Gastroesophageal sphincter (tissue), 4 donors: ENCODE measurements at places on chromosomes 13 and 19.

GRCh38 chr13:108368250-108368905, 98.9 kb downstream of the TNFSF13B start:
- ATAC-seq = no peak

GRCh38 chr19:13025819-13026456, 30.7 kb downstream of the NFIX start:
- no peak for ATAC-seq

DNA sequence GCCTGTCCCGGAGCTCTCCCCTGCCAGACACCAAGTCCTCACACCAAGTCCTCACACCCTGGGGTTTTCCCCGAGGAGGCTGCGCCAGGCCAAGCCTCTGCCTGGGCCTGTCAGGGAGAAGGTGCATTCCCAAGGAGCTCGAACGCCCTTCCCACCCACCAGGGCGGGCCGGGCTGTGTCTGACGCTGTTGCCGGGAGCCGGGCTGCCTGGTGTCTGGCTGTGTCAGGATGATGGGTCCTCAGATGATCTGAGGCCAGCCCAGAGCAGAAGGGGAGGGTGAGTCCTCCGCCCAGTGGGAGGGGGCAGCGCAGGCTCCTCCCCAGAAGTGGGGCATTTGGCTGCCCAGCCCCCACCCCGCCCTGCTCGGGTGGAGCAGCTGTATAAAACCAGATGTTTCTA, 2.3 kb upstream of the HAS1 start:
- ATAC-seq = peak; percentile 88

DNA sequence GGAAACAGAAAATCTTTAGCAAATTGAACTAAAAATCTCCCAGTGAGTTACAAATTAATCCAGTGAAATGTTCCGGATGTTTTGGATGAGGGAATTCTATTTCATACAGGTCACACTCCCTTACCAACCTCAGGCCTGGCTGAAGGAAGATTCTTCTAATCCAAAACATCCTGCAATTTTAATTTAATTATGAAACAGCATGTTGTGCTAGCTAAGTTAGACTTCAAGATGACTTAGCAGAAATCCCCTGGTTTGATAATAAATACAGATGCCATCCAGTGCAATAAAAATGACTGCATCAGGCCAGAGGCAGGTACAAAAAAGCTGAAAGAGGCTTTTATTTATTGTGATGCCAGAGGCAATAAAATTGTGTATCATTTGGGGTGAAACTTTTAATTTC, 96.7 kb upstream of the CLDN10 start:
- no peak for ATAC-seq

- ATAC-seq = no peak
Measured at GRCh38 chr13:79803989-79804388, 323.0 kb downstream of the NDFIP2 start.

- ATAC-seq = no peak
Measured at GRCh38 chr19:30671367-30671619, 299.1 kb downstream of the ZNF536 start.

DNA sequence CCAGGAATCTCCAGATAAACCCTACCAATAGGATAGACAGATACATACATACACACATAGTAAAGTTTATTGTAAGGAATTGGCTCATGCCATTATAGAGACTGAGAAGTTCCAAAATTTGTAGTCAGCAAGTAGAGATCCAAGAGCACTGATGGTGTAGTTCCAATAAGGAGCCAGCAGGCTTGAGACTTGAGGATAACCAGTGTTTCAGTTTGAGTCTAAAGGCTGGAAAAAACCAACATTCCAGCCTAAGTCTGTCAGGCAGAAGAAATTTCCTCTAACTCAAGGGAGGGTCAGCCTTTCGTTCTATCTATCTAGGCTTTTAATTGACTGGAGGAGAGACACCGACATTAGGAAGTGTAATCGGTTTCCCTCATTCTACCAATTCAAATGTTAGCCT, 110.2 kb upstream of the TSHZ3 start:
- ATAC-seq = no peak

DNA sequence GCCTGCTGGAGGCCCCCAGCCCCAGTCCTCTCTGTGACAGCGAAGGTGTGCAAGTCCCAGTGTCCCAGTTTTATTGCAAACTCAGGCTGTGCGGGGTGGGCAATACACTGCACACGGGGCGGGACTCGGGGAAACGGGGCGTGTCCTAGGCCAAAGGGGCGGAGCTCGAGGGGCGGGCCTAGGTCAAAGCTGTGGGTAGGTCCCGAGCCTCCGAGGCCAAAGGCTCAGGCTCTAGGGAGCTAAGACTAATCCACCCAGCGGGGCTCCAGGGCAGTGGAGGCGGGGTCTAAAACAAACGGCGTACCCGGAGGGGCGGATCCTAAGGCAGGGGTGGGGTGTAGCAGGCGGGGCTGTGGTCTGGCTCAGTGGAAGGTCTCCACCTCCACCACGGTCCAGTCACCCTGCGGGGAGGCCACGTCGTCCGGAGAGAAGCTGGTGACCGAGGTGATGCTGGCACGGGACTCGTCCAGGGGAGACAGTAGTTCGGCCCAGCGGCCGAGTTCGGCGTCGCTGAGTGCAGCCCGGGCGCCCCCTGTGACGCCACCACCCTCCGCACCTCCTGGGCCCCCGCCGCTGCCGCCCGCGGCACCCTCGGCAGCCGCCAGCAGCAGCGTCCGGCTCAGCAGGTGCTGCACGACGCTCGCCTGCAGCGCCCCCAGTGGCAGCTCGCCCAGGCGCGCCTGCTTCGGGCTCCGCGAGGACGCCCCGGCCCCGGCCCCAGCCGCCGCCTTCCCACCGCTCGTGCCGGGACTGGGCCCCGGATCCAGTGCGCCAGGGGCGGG, 5.3 kb downstream of the PRR36 start:
- ATAC-seq = peak; percentile 77

DNA sequence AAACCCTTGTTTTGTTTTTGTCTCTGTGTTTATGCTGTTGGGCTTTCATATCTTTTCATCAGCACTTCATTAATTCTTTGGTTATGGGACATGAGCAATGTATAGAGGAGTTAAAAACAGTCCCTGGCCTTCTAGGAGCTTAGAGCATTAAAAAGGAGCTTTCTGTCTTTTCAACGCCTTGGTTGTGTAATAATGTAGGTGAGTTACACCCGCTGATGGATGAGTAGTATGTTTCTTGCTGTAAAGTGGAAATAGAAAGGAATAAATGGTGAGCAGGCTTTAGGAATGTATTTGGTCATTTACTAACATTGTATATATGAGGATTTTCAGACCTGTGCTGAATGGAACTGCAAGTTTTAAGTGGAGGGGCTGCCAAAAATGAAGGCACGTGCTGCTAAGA, 121.5 kb upstream of the RNF113B start:
- no peak for ATAC-seq

DNA sequence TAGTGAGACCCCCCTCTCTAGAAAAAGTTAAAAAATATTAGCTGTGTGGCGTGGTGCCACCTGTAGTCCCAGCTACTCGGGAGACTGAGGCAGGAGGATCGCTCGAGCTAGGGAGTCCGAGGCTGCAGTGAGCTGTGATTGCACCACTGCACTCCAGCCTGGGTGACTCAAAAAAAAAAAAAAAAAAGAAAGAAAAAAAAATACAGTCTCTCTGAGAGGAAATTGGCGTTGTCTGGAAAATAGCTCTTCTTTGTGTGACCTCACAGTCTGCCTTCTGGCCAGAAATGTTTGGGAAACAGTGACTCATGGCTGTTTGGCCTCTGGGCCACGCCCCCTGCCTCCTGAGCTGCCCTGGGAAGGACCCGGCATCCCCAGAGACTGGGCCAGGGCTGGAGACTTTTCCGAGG, 10.7 kb downstream of the MARCHF2 start:
- peak; percentile 99 for ATAC-seq

- ATAC-seq = no peak
Measured at GRCh38 chr13:108795841-108796240, 166.4 kb downstream of the MYO16 start.
